ENCODE measurements at places on chromosomes 4 and X.

GRCh38 chrX:49060914-49061313 lies 2.1 kb downstream of the CCDC120 start:
- H3K27me3 ChIP-seq = no peaks in the 10 kb centered on the region
- no peak overlapping the region for H3K27ac ChIP-seq
- no peak for DNase-seq
- H3K4me1 ChIP-seq = no peaks in the 10 kb centered on the region

- DNase-seq = no peak
- no peaks in the 10 kb centered on the region for H3K27me3 ChIP-seq
- H3K4me3 ChIP-seq = no peak overlapping the region
- no peaks in the 10 kb centered on the region for H3K36me3 ChIP-seq
Measured at GRCh38 chr4:164924670-164925238, 47.8 kb downstream of the APELA start.

- H3K36me3 ChIP-seq = no peaks in the 10 kb centered on the region
- no peak overlapping the region for H3K4me3 ChIP-seq
- no peak for DNase-seq
Measured at GRCh38 chr4:126568652-126569570, 1063.8 kb upstream of the INTU start.

DNA sequence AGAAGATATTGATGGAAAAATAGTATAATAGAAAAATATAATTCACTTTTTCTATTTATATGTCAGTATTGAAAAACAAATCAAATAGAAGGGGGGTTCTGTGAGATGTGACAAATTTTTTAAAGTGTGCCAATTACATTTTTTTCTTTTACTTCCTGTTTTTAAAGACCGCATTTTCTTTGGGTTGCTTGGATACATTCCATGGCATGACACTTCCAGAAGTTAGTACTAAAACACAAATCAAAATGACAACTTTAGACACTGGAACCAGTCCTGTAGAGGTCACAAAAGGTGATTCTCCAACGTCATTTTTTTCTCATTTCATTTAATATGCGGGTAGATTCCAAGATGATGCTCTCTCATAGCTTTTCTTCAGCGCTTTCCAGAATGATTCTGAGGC lies 116.2 kb upstream of the GNPDA2 start:
- no peaks in the 10 kb centered on the region for H3K4me1 ChIP-seq
- H3K36me3 ChIP-seq = no peaks in the 10 kb centered on the region
- H3K27me3 ChIP-seq = no peaks in the 10 kb centered on the region
- no peak overlapping the region for H3K27ac ChIP-seq
- H3K4me3 ChIP-seq = no peak overlapping the region

DNA sequence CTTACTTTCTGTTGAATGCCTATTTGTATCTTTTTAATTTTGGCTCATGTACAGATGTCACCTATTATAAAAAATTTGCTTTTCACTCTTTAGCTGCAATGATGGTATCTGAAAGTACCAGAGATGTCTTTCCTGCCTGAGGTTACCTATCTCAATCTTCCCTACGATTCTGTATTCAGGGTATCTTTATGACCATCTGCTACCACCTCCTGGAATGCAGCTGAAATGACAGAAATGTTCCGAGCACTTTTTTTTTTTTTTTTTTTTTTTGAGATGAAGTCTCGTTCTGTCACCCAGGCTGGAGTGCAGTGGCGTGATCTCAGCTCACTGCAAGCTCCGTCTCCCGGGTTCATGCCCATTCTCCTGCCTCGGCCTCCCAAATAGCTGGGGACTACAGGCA lies 136.4 kb downstream of the REPS2 start:
- no peak overlapping the region for H3K4me3 ChIP-seq
- no peak overlapping the region for H3K27ac ChIP-seq
- peaks cover 8% of the 10 kb centered on the region for H3K27me3 ChIP-seq
- no peaks in the 10 kb centered on the region for H3K36me3 ChIP-seq
- DNase-seq = no peak
- H3K4me1 ChIP-seq = peaks cover 6% of the 10 kb centered on the region

DNA sequence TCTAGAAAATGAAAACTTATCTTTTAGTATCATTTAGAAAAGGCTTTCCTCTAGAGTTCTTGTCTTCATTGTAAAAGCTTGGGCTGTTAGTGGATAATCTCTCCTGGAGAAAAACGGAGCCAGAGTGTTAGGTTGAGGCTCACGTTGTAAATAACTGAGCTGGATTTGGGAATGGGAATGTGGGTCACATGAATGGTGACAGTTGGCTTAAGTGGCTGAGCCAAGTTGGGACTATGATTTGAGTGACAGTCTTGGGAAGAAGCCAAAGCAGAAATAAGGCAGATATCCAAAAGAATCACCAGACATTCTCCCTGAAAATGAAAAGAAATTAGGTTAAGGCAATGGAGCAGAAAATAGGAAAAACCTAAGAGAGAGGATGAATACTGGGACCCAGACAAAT lies 33.6 kb upstream of the PDGFC start:
- peak; percentile 16 for DNase-seq
- peak overlapping the region; percentile 2 for H3K4me3 ChIP-seq
- H3K4me1 ChIP-seq = peaks cover 9% of the 10 kb centered on the region

DNA sequence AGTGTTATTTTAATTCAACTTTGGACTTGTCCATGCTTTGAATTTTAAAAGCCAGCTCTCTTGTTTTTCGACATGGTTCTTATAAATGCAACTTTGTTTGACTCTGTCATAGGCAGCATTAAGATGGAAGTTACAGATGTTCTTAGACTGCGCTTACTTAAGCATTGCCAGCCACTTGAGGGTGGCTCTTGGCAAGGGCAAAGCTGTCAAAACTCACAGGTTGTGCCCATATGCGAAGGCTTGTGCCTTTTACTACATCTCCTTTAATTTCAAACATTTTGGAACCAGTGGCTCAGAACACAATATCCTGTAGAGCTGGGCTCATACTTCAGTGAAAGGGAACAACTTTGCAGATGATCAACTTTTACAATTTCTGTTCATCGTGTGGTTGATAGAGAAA lies 135.5 kb downstream of the TRAM1L1 start:
- no peak overlapping the region for H3K4me3 ChIP-seq
- no peaks in the 10 kb centered on the region for H3K4me1 ChIP-seq
- no peaks in the 10 kb centered on the region for H3K27me3 ChIP-seq
- no peak for DNase-seq

DNA sequence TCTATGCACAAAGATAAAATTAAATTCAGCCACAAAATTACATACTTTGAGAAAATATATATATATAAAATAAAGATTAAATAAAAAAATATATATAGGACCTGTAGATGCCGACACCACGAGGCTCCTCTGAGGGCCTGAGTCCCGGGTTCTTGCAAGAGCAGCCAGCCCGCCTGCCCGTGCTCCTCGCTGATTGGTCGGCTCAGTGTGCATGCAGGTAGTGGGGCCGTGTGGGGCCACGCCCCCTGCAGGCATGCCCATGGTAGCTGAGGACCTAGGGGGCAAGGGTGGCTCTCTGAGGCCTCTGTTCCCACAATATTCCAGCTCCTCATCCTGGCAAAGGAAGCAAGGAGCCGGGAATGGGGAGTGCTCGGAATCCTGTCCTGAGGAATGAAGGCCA lies 80.5 kb upstream of the AMELX start:
- H3K4me1 ChIP-seq = no peaks in the 10 kb centered on the region
- H3K4me3 ChIP-seq = no peak overlapping the region
- no peak for DNase-seq
- H3K36me3 ChIP-seq = no peaks in the 10 kb centered on the region
- no peaks in the 10 kb centered on the region for H3K27me3 ChIP-seq
- H3K27ac ChIP-seq = no peak overlapping the region

GRCh38 chr4:44914223-44914622 lies 187.9 kb upstream of the GNPDA2 start:
- H3K27me3 ChIP-seq = no peaks in the 10 kb centered on the region
- no peaks in the 10 kb centered on the region for H3K36me3 ChIP-seq
- H3K4me1 ChIP-seq = no peaks in the 10 kb centered on the region
- no peak overlapping the region for H3K27ac ChIP-seq
- no peak for DNase-seq
- no peak overlapping the region for H3K4me3 ChIP-seq

DNA sequence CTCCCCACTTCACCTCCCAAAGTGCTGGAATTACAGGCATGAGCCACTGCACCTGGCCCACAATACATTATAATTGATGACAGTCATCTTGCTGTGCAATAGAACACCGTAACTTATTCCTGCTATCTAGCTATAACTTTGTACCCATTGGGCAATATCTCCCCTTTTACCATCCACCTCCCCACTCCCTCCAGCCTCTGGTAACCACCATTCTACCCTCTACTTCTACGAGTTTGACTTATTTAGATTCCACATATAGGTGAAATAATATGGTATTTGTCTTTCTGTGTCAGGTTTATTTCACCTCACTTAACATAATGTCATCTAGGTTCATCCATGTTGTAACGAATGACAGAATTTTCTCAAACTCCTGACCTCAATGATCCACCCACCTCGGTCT lies 8.2 kb upstream of the TEX11 start:
- H3K4me3 ChIP-seq = no peak overlapping the region
- DNase-seq = no peak
- H3K4me1 ChIP-seq = no peaks in the 10 kb centered on the region
- no peaks in the 10 kb centered on the region for H3K27me3 ChIP-seq

DNA sequence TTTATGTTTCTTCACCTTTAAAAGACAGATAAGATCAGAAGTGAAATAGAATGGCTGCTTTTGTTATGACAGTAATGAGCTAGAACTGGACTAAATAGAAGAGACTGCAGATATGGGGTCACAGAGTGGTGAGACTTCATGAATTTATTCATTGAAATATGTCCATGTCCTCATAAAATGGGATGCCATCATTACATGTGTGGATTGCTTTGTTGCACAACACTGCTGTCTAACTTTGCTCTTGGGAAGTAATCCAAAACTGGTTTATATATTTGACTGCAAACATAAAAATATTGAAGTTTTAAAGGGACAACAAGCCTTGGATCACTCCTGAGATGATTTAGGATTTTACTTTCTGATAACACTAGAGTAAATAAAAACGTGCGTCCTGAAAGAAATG lies 209.2 kb upstream of the FAT4 start:
- H3K27ac ChIP-seq = no peak overlapping the region
- no peak overlapping the region for H3K4me3 ChIP-seq
- no peak for DNase-seq
- H3K27me3 ChIP-seq = no peaks in the 10 kb centered on the region

GRCh38 chr4:1351854-1352566 lies 5.0 kb downstream of the UVSSA start:
- peak; percentile 90 for DNase-seq
- H3K4me1 ChIP-seq = peaks cover 7% of the 10 kb centered on the region
- no peaks in the 10 kb centered on the region for H3K27me3 ChIP-seq
- H3K4me3 ChIP-seq = no peak overlapping the region
- H3K27ac ChIP-seq = no peak overlapping the region
- no peaks in the 10 kb centered on the region for H3K36me3 ChIP-seq

- no peaks in the 10 kb centered on the region for H3K36me3 ChIP-seq
- no peak overlapping the region for H3K4me3 ChIP-seq
- no peaks in the 10 kb centered on the region for H3K27me3 ChIP-seq
- no peaks in the 10 kb centered on the region for H3K4me1 ChIP-seq
Measured at GRCh38 chr4:163556650-163557391, 62.3 kb downstream of the TMA16 start.

DNA sequence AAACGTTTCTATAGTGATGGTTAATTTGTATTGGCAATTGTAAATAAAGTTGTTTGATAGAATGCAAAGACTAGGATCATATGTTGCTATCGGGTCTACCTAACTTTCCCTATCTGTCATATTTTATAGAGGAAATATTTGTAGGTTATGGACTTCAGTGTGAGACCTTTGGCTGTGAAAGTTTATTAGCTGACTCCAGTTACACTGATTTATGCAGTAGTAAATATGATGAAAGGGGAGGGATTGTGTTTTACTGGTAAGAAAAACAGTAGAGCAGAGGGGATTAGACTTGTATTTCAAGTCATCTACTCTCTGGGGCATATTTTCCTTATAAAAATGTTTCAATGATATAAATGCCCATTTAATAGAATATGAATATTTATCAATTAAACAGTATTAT lies 43.8 kb downstream of the ADGRL3 start:
- DNase-seq = no peak
- no peaks in the 10 kb centered on the region for H3K36me3 ChIP-seq
- H3K27me3 ChIP-seq = no peaks in the 10 kb centered on the region
- no peak overlapping the region for H3K4me3 ChIP-seq
- no peak overlapping the region for H3K27ac ChIP-seq

DNA sequence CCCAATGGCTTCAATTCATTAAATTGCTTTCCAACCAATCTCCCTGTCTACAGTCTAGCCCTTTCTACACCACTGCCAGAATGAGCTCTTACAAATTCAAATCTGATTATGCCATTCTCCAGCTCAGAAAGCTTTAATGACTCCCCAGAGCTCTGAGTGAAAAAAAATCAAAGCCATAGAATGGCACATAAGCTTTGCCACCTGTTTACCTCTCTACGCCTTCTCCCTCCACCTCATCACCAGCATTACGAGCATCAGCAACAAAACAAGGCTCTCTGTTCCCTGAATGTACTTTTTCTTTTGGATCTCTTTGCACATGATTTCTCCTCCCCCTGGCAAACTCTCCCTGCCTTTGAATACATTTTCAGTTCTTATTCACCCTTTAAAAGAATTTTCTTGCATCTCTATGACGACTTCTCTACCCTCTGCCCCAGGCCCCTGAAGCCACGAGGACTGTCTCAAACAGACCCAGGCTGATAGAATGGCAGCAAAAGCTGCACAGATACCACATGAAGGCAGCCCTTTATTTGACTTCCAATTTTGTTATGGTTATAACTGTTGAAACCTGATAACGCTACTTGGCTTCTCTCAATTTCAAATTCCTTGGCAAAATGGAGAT lies 516.0 kb downstream of the PCDH7 start:
- H3K27ac ChIP-seq = no peak overlapping the region
- H3K4me3 ChIP-seq = no peak overlapping the region
- no peak for DNase-seq

DNA sequence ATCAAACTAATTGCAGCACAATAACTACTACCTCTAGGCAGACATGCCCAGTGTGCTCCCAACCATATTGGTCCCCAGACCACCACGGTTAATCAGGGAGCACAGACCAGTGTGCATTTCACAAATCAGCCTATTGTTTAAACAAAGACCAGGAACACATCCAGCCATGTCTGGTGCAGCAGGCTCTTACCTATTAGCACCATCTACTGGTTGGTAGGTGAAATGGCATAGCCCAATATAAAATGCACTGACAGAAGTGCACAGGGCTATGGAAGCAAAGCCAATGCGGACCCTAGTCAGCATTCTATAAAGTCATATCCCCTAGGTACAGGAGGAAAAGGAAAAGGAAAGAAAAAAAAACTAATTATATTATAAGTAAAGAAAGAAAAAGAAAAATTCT lies 15.5 kb upstream of the CYLC1 start:
- no peak overlapping the region for H3K4me3 ChIP-seq
- DNase-seq = peak; percentile 20
- H3K27me3 ChIP-seq = no peaks in the 10 kb centered on the region
- H3K27ac ChIP-seq = no peak overlapping the region
- H3K36me3 ChIP-seq = no peaks in the 10 kb centered on the region

GRCh38 chr4:8700531-8700930 lies 108.0 kb downstream of the CPZ start:
- no peak overlapping the region for H3K27ac ChIP-seq
- H3K27me3 ChIP-seq = no peaks in the 10 kb centered on the region
- no peaks in the 10 kb centered on the region for H3K4me1 ChIP-seq
- H3K4me3 ChIP-seq = no peak overlapping the region

Measured in adrenal gland (tissue), 19 donors.